ENCODE measurements at places on chromosomes 1 and 21.

GRCh38 chr1:208682664-208683013, 438.5 kb upstream of the PLXNA2 start:
- no peak for DNase-seq

- no peak for DNase-seq
Observed at GRCh38 chr1:43446388-43446740, 7.4 kb downstream of the HYI start.

GRCh38 chr1:202085682-202086373, 36.9 kb upstream of the GPR37L1 start:
- no peak for DNase-seq

DNA sequence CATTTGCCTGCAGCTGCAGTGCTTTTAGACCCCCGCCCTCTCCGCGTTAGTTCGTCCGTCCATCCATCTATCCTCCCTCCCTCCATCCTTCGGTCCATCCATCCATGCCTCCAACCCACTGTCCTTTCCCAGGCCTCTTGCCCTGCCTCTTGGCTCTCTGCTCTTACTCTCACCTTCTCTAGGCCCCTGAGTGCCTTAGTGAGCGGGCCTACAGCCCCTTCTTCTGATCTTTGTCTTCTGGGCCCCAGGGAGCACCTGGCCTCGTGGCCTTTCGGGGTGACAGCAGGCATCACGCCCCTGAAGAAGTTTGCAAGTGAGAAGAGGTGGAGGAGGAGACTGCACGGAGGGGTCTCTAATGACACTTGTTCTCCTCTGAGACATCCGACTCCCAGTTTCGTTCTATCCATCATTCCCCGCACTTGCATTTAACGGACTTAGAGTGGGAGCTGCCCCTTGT, 842 bp downstream of the ATXN7L2 start:
- no peak for DNase-seq

DNA sequence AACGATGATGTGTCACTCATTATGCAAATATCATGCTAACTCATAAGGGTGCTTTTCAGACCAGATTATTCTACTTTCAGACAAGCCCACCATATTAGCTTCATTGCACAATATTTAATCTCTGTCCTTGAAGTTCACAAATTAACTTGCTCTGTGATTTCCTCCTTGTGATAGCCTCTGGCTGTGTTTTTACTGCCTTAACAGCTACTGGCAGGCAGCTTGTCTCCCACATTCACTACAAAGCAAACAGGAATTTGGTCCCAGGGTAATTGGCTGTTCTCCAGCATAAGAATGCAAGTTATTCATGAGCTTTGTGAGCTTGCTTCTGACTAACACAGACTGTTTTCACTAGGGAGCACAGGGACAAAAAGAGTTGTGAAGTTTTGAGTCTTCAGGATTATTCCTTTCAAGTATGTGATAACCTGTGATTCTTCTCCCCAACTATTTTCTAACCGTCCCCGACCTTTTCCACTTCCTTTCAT, 87.9 kb upstream of the HMCN1 start:
- DNase-seq = no peak
